Thyroid gland (tissue), 4 donors: ENCODE measurements at places on chromosomes 3 and 15. TPM values are rescaled to one million over a fixed set of nuclear protein-coding genes. Genes with fewer than 3 reads are reported as not detected.

The OGG1 gene
- total RNA-seq = 23.7 TPM

The CNTN3 gene
- total RNA-seq = 1.5 TPM

The DUOXA1 gene
- total RNA-seq = 97.0 TPM

The CHDH gene
- 26.9 TPM for total RNA-seq

The MYL3 gene
- total RNA-seq = not detected

The INSYN1 gene
- 0.83 TPM for total RNA-seq

The CCDC191 gene
- 17.3 TPM for total RNA-seq

GRCh38 chr15:60572541-60573421 lies 93.8 kb upstream of the ICE2 start:
- H3K36me3 ChIP-seq = no peaks in the 10 kb centered on the region
- H3K27me3 ChIP-seq = no peaks in the 10 kb centered on the region
- no peak overlapping the region for H3K4me3 ChIP-seq
- peak; percentile 9 for DNase-seq
- H3K4me1 ChIP-seq = peaks cover 20% of the 10 kb centered on the region

GRCh38 chr3:31924610-31925270 lies 56.3 kb downstream of the OSBPL10 start:
- H3K27ac ChIP-seq = no peak overlapping the region
- H3K36me3 ChIP-seq = no peaks in the 10 kb centered on the region
- no peak overlapping the region for H3K4me3 ChIP-seq

- no peak for DNase-seq
- no peaks in the 10 kb centered on the region for H3K27me3 ChIP-seq
- H3K4me1 ChIP-seq = no peaks in the 10 kb centered on the region
- H3K27ac ChIP-seq = no peak overlapping the region
- no peaks in the 10 kb centered on the region for H3K36me3 ChIP-seq
Observed at GRCh38 chr3:152149832-152150231, 118.9 kb upstream of the MBNL1 start.

DNA sequence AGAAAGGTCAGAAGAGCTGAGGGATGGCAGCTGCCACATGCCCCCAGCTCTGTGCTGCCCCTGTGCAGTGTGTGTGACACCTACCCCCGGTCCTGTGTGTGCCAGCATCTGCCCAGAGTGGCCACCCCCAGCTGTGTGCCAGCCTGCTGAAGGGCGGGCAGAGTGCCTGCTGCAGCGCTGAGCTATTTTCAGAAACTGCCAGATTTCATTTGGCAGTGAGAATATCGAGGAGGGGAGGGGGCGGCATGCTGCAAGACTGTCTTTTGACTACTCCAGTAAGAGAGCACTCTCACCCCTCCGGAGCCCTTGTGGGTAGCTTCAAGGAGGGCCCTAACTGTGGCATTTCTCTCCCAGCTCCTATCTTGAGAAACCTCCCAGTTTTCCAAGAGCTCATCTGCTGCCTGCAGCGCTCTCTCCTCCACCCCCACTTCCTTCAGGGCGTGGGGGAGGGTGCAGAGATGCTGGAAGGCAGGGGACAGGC lies 25.2 kb upstream of the DOCK3 start:
- peak overlapping the region; percentile 70 for H3K27ac ChIP-seq
- DNase-seq = peak; percentile 70
- no peaks in the 10 kb centered on the region for H3K27me3 ChIP-seq
- peaks cover 33% of the 10 kb centered on the region for H3K36me3 ChIP-seq
- H3K4me3 ChIP-seq = no peak overlapping the region
- H3K4me1 ChIP-seq = peaks cover 12% of the 10 kb centered on the region

DNA sequence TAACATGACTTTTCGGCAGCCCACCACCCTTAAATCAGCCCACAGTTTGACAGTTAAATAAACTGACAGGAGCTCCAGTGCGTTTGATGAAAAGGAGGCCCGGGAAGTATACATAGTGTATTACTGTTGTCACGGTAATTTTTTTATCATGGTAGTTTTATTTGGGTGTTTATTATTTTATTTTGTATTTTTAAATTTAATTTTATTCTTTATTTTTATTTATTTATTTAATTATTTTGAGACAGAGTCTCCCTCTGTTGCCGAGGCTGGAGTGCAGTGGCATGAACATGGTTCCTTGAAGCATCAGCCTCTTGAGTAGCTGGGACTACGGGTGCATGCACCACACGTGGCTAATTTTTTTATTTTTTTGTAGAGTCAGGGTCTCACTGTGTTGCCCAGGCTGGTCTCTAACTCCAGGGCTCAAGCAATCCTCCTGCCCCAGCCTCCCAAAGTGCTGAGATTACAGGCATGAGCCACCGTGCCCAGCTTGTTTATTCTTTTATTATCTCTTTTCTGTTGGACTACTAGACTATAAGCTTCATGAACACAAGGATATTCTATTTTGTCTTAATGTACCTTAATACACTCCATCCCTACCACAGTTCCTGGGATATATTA lies 65.3 kb downstream of the LRCH3 start:
- DNase-seq = no peak
- H3K4me1 ChIP-seq = no peaks in the 10 kb centered on the region
- H3K27ac ChIP-seq = no peak overlapping the region
- no peaks in the 10 kb centered on the region for H3K27me3 ChIP-seq
- no peak overlapping the region for H3K4me3 ChIP-seq

GRCh38 chr3:120496278-120497002 lies 45.6 kb upstream of the FSTL1 start:
- H3K4me3 ChIP-seq = no peak overlapping the region
- H3K27ac ChIP-seq = no peak overlapping the region
- no peaks in the 10 kb centered on the region for H3K36me3 ChIP-seq
- DNase-seq = no peak

- H3K27me3 ChIP-seq = no peaks in the 10 kb centered on the region
- DNase-seq = no peak
- no peaks in the 10 kb centered on the region for H3K36me3 ChIP-seq
Observed at GRCh38 chr15:63820210-63820609, 13.5 kb downstream of the HERC1 start.

- H3K36me3 ChIP-seq = no peaks in the 10 kb centered on the region
- H3K27me3 ChIP-seq = no peaks in the 10 kb centered on the region
- H3K4me3 ChIP-seq = no peak overlapping the region
- no peak for DNase-seq
- H3K4me1 ChIP-seq = peaks cover 15% of the 10 kb centered on the region
Observed at GRCh38 chr3:134605556-134605955, 45.3 kb downstream of the KY start.

DNA sequence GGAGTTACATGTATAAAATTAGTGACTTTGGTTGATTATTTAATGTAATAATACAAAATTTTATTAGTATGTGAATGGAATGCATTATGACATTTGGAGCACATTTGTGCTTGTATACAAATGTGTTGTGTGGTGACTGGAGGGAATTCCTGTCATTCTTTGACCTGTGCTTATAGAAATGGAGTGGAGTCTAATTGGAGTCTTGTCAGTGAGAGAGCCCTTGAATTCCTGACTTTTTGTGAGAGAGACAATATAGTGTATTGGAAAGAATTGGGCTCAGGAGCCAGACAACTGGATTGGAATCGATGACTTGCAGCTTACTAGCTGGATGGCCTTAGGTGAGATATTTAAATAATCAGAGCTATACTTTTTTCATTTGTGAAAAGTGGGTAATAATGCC lies 9.4 kb downstream of the TCF12 start:
- H3K4me3 ChIP-seq = no peak overlapping the region
- no peak overlapping the region for H3K27ac ChIP-seq
- H3K4me1 ChIP-seq = peaks cover 55% of the 10 kb centered on the region
- H3K27me3 ChIP-seq = no peaks in the 10 kb centered on the region
- DNase-seq = no peak

- no peak for DNase-seq
- no peaks in the 10 kb centered on the region for H3K27me3 ChIP-seq
- no peak overlapping the region for H3K27ac ChIP-seq
- H3K4me3 ChIP-seq = no peak overlapping the region
- no peaks in the 10 kb centered on the region for H3K4me1 ChIP-seq
- no peaks in the 10 kb centered on the region for H3K36me3 ChIP-seq
Observed at GRCh38 chr3:156576651-156577348, 21.9 kb upstream of the SSR3 start.

- H3K4me3 ChIP-seq = no peak overlapping the region
- H3K36me3 ChIP-seq = no peaks in the 10 kb centered on the region
- no peaks in the 10 kb centered on the region for H3K4me1 ChIP-seq
- H3K27me3 ChIP-seq = no peaks in the 10 kb centered on the region
- no peak overlapping the region for H3K27ac ChIP-seq
Observed at GRCh38 chr3:26099692-26100091, 309.8 kb downstream of the OXSM start.

DNA sequence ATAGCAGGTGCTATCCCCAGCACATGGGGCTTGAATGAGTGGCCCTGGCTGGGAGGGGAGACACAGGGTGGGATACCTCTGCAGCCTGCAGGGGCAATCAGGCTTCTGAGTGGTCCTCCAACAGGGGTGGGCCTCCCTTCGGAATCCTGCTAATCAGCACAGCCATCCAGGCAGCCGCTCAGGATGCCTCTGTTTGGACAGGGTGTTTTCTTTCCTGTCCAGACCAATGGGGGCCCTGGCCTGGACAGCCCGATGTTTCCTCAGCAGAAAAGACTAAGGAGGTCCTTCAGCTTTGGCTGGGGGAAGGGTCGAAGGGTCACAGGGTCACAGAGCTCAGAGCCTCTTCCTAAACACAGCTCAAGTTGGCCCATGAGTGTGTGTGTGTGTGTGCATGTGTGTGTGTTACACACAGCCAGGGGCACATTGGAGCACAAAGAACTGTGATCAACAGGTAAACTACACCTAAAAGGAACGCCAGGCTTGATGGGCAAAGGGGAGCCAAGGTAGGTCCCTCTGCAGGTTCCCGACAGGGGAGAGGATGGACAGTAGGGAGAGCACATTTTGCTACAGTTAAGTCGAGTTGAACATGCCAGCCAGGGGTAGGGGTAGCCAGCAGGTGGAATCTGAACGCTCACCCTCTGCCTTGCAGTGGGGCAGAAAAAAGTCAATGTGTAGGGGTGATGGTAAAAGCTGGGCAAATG lies 1.1 kb upstream of the HAPLN3 start:
- peak overlapping the region; percentile 36 for H3K27ac ChIP-seq
- no peaks in the 10 kb centered on the region for H3K27me3 ChIP-seq

DNA sequence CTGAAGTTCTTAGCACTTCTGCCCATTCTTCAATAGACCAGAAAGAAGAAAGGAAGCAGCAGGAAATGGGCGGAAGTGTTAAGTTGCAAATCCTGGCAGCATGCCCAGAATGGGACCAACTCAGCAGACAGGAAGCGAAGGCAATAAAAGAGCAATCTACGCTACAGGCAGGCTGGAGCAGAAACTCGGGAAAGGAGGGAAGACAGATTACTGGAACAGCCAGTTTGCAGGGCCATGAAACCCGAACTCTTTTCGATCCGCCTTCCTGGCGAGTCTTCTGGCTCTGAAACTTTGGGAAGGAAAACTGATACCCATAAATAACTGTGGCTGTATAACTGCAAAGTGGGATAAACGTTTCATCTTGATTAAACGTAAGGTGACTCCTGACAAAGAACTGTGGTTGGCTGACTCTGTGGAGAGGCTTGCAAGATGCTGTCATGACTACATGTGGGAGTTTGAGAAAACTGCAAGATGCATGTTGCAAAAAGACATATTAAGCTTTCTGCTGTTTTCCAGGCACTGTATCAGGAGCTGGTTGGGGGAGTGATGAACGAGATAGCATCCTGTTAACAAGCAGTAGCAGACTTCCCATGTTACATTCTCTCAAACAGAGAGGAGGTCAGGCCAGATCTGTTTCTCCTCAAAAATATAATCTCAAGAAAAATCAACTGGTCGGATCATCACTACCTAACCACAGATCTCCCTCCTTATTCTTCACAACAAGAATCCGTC lies 67.8 kb downstream of the FMN1 start:
- no peaks in the 10 kb centered on the region for H3K27me3 ChIP-seq
- H3K36me3 ChIP-seq = no peaks in the 10 kb centered on the region
- H3K4me1 ChIP-seq = peaks cover 12% of the 10 kb centered on the region
- DNase-seq = peak; percentile 76
- H3K27ac ChIP-seq = no peak overlapping the region
- no peak overlapping the region for H3K4me3 ChIP-seq

GRCh38 chr3:172159376-172159775 lies 120.0 kb downstream of the FNDC3B start:
- H3K27ac ChIP-seq = peak overlapping the region; percentile 11
- DNase-seq = no peak
- no peak overlapping the region for H3K4me3 ChIP-seq
- no peaks in the 10 kb centered on the region for H3K36me3 ChIP-seq
- no peaks in the 10 kb centered on the region for H3K27me3 ChIP-seq

GRCh38 chr3:32816439-32817256 lies 1.1 kb upstream of the TRIM71 start:
- H3K36me3 ChIP-seq = no peaks in the 10 kb centered on the region
- peaks cover 26% of the 10 kb centered on the region for H3K4me1 ChIP-seq

- H3K4me1 ChIP-seq = no peaks in the 10 kb centered on the region
- H3K4me3 ChIP-seq = no peak overlapping the region
- no peaks in the 10 kb centered on the region for H3K27me3 ChIP-seq
- no peak overlapping the region for H3K27ac ChIP-seq
Observed at GRCh38 chr3:150968341-150969035, 4.0 kb downstream of the CLRN1 start.

DNA sequence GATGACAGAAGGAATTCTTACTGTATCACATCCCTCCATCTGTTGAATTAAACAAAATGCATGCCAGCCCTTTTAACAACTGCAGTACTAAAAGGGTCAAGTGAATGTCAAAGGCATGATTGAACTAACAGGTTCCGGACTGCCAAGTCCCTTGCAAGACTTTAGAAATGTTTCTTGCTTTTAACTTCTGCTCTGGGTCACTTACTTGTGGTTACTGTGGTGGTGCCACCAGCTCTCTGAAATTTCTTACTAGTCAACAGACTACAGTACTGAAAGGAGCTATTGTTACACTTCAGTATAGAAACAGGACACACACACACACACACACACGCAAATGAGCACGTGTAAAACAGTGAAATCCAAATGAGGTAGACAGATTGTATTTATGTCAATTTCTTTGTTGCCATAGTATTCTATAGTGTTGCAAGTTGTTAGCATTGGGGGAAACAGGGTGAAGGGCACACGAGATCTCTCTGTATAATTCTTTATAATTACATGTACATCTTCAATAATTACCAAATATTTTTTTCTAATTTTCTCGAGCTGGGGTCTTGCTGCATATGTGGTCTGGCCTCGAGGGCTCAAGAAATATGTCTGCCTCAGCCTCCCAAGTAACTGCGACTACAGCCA lies 79.9 kb upstream of the SLC25A26 start:
- no peak overlapping the region for H3K27ac ChIP-seq
- no peak for DNase-seq
- no peaks in the 10 kb centered on the region for H3K4me1 ChIP-seq
- H3K36me3 ChIP-seq = no peaks in the 10 kb centered on the region
- H3K4me3 ChIP-seq = no peak overlapping the region
- no peaks in the 10 kb centered on the region for H3K27me3 ChIP-seq
